ENCODE measurements at places on chromosomes 5 and 9.

DNA sequence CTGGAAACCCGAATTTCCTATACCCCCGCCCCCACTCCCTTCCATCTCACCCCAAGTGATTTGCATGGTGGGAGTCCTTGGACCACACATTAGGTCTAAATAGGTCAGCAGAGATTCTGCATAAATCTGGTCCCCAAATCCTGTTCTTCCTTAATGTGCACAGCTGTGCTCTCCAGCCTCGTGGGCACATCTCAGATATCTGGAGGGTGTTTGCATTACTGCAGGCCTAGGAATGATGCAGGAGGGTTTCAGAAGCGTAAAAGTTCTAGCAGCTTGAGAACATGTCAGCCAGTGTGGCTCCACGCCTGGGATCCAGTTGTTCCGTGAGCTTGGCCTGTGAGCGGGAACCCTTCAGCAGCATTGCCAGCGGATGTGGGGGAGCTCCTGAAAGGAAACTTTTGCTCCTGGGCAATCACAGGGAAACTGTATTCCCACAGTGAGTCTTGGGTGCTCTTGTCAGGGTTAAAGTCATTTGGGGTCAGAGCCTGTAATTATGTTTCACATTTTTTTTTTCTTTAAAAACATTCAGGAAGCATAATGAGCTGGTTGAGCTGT, 12.9 kb downstream of the ARHGAP26 start:
- no peak for DNase-seq

DNA sequence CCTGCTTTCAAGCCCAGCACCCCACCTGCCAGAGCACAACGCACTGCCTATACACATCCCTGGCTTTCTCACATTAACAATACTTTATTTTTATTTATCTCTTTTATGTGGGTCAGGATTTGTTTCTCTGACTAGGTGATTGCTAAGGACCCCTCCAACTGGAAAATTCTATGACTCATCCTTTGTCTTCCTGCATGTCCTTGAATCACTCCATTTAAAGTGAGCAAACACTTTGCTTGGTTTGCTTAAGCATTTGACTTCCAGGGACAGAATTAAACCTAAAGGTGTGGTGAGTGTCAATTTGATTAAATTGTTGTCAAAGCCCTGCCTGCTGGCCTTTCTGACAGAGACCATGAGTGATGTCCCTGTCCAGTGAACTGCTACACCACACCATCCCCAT, 536.5 kb upstream of the BRINP1 start:
- no peak for DNase-seq

- DNase-seq, result peak; percentile 92
Measured at GRCh38 chr5:32760091-32760509, 49.0 kb downstream of the NPR3 start.

DNA sequence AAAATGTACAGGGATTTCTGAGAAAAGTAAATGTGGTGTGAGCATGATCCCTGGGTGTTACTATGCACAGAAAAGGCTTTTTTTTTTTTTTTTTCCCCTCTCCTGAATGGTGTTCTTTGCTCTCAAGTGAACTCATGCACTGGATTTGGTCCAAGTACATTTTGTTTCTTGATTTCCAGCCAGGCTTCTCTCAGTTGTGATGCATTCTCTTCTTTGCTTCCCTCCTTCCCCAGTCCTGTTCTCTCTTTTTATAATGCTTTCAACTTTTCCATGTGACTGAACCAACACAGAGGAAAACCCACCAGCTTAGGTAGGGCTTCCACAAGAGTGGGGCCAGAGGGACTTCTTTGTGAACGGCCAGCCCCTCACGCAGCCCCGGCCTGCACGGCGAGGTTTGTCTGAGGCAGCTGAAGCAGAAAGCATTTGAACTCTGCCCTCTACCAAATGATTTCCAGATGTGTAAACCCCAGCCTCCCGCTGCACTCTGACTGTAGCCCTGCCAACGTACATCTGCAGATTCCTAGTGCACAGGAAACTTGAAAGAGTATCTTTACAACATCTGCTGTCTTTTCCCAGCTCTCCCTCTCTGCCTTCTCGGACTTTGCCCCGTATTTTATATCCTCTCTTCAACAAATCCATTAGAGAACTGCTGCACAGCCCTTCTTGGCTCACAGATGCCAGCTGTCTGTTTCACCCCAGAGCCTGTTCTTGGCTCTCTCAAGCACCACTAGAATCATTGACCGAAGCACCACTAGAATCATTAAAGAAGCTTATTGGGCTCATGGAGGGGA, 71.8 kb upstream of the CD180 start:
- DNase-seq, result peak; percentile 95

- no peak for DNase-seq
Measured at GRCh38 chr5:72530196-72530595, 23.0 kb upstream of the ZNF366 start.

DNA sequence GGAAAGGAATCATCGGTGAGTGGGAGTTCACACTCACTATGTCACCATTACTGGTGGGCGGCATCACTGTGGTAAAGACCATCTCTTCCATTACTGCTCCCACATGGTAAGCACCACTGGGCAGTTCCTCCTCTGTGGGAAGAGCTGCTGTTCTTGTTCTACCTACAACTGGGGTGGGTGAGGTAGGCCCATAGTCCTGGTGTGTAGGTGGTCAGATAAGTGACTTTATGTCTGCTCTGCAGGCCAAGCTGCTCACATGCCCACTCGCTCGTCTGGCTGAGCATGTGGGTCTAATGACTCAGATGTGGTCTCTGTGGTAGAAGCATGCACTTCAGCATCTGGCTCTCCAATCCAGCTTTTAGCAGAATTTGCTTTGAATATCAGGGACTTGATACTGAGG, 82.9 kb downstream of the TMEM215 start:
- DNase-seq, result no peak

Measured in EH (cell line).